HT1080 (cell line): ENCODE measurements at places on chromosomes 6 and 20. TPM values are rescaled to one million over a fixed set of nuclear protein-coding genes. Genes with fewer than 3 reads are reported as not detected.

The SDCBP2 gene
- 0.67 and 1.1 TPM in 2 replicates for total RNA-seq

The KCNK15 gene
- total RNA-seq: not detected in 2 replicates

The COX4I2 gene
- not detected in 2 replicates for total RNA-seq

The RNF39 gene
- total RNA-seq: 0.06 TPM in 1 of 2 replicates, not detected in the other

DNA sequence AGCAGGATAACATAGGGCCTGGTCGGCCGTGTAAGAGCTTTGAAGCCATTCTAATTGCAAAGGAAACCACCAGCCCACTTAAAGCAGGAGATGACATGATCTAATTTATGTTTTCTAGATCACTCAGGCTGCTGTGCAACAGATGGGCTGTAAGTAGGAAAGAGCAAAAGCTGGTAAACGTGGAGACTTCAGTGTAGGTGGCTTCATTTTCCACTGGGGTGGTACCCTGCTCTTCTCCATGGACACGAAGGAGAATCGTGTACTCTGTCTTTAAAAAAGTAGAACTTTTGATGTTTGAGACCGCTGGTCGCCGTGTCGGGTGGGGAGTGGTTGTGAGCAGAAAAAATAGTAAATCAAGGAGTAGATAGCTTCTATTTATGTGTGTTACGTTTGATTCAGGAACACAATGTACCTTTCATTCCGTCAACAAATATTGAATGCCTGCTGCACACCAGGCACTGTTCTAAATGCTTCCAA lies 6.4 kb downstream of the CASS4 start:
- no peak for DNase-seq

- DNase-seq: no peak
Observed at GRCh38 chr6:168804331-168804730, 363.3 kb downstream of the SMOC2 start.

- no peak for DNase-seq
Observed at GRCh38 chr6:36719126-36719525, 21.5 kb downstream of the RAB44 start.

DNA sequence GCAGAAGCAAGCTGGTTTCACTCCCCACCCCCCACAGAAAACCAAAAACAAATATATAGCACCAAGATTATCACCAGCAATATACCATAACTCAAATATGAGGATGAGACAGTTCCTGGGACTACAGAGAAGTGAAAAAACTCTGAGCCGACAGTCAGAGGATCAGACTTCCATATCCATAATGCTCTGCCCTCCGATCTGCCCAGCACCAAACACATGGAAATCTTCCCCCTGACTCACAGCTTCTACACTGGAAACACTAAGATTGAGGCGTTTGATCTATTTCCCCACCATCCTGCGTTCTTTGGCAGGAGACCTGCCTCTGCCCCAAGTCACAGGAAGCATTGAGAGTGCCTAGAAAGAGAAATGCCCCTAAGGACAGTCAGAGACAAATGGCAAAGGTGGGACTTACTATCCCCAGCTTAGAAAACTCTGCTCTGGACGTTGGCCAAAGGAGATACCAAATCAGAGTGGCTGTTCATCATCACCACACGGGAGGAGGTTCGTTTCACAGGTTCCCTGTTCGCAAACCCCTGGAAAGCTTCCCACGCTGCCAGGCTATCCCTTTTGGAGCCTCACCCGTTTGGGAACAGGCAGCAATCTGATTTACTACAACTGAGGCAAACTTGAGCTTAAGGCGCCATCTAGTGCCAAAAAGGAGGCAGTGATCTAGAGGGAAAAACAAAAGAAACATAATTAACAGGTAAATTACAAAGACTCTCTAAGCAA lies 48.7 kb upstream of the SRSF6 start:
- DNase-seq: peak; percentile 35

DNA sequence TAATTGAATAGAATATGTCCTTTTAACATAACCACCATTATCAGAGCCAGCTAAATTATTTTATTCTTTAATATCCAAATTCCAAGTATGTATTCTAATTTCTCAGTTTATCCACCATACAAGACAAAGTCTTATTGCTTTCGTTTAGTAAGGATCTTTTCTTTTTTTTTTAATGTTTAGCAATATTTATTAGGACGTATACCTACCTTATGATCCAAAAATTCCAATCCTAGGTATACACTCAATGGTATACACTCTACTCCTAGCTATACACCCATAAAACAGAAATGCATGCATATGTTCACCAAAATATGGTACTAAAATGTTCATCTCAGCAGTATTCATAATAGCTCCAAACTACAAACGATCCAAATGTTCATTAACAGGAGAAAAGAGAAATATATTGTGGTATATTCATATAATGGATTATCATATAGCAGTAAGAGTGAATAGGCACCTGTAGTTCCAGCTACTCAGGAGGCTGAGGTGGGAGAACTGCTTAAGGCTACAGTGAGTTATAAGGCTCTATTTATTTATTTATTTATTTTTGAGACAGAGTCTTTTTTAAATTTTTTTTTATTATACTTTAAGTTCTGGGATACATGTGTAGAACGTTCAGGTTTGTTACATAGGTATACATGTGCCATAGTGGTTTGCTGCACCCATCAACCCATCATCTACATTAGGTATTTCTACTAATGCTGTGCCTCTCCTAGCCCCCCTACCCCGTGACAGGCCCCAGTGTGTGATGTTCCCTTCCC lies 17.3 kb downstream of the TNFAIP3 start:
- DNase-seq: no peak

- DNase-seq: no peak
Observed at GRCh38 chr6:117906507-117906957, 532 bp upstream of the SLC35F1 start.

GRCh38 chr6:13593103-13593502 lies 18.7 kb downstream of the SIRT5 start:
- no peak for DNase-seq

GRCh38 chr20:298776-299391 lies 1.5 kb downstream of the ZCCHC3 start:
- DNase-seq: no peak

GRCh38 chr20:58452667-58453255 lies 62.4 kb downstream of the APCDD1L start:
- DNase-seq: no peak

DNA sequence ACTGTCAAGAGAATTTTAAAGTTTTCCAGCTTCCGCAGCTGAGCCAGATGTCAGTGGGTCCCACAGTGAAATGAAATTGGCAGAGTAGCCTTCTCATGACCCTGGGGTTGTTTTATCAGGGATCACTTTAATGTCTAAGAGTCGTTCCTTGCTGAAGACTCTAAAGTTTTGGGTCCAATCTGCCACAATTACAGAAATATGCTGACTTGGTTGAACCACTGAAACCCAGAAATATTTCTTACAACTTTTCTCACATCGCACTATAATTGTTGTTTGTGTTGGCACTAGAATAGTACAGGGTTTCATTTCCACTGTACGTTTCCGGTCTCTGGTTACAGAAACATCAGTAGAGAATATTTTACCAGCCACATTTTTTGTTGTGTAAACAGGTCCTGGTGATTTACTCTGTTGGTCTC lies 109.0 kb downstream of the HMGCLL1 start:
- DNase-seq: no peak

- no peak for DNase-seq
Observed at GRCh38 chr6:104365451-104366234, 494.1 kb downstream of the HACE1 start.
